ENCODE measurements at places on chromosomes 3 and 15.

GRCh38 chr15:42332331-42332730 is 27.0 kb upstream of the CAPN3 start:
- DNase-seq: no peak

DNA sequence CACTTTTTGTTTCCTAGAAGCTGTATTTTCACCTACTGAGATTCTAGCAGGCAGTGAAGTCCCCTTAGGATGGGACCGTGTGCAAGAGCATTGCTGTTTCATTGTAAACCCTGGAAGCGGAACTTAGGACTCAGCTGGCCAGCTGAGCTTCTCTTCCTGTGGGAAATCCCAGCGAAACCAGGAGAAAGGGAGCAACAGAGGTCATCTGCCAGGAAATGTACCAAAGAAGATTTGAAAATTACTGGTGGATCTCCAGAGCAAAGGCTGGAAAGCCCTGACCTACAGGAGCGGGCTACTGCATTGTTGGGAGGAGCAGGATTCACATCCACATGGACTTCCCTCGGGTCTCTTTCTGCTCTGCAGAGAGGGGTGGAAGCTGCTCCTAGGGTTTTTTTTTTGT is 7.6 kb upstream of the ADPRH start:
- DNase-seq: no peak

DNA sequence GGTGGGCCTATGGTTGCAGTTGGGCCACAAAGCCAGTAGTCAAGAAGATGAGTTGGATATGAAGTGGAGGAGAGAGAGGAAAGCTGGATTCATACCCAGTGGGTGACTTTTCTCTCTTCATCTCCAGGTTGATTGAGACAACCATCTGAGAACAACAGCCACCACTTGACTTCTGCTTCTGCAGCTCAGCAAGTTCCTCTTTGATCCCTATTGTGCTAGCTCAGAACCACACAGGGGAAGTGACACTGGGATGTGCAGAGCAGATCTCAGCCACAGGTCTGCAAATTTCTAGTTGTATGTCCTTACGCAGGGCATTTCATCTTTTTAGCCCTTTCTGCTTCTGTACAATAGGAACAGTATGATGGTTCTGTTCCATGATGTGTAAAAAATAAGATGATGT is 459.2 kb upstream of the ARRDC4 start:
- DNase-seq: no peak

DNA sequence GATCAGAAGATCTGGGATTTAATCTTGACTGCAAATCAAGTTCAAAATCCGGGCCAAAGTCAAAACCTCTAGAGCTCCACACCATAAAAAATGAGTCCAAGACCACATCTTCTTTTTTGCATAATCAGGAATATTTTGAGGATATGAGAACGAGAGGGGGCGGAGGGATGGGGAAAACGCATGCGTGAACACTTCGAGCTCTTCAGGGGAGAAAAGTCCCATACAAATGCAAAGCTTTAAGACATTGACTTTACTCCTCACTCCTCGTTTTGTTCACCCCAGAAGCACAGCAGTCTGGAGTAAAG is 68.2 kb downstream of the SUMF1 start:
- DNase-seq: no peak
